ENCODE measurements at places on chromosomes 13 and 19.

DNA sequence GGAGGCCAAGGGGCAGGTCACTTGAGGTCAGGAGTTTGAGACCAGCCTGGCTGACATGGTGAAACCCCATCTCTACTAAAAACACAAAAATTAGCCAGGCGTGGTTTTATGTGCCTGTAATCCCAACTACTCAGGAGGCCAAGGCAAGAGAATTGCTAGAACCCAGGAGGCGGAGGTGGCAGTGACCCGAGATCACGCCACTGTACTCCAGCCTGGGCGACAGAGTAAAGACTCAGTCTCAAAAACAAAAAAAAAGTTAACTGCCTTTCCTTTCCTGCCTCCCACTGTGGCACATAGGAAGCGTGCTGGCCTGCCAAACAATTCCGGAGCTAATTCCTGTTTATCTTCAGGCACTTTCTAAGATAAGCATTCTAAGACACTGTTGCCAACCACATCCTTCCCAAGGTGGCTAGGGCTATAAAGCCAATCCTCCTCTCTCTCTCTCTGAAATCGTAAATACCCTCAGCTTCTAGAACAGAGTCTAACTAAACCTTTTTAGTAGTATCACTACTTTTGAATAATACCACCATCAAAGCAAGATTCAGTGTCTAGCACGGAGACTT lies 21.6 kb downstream of the SLC25A30 start:
- no peak for DNase-seq
- peak overlapping the region; percentile 93 for H3K27ac ChIP-seq
- no peaks in the 10 kb centered on the region for H3K27me3 ChIP-seq

DNA sequence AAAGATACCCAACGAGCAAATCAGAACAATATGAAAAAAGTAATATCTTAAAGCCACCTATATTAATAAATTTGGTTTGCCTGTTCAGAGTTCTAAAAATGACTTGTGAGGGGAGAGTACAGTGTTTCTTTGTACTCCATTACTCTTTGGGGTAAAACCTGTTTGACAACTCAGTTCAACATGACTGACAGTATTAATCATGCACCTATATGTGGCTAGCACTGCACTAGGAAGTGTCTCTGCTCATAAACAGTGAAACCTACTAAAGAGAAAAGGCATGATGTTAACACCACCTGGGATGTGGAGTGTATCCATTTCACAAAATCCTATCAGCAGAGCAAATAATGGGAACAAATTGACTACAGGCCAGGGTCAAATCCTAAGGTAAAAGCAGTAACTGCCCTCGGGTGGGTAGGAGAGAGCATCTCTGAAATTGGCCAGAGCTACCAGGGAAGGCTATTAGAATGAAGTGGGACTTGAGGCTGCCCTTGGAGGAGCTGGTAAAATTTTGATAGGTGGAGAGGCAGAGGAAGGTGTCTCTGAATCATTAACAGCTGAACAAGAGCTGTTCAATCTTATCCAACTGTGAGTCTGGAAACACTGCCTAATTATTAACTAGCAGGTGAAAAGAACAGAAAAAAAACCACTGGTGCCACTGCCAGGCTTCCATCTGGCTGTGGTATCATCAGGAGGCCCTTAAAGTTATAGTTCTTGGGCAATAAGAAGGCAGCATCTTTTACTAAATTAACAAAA lies 365.1 kb downstream of the DNAJC15 start:
- no peaks in the 10 kb centered on the region for H3K36me3 ChIP-seq
- H3K27ac ChIP-seq, result no peak overlapping the region
- no peaks in the 10 kb centered on the region for H3K4me1 ChIP-seq
- DNase-seq, result no peak
- H3K27me3 ChIP-seq, result peaks cover 3% of the 10 kb centered on the region

DNA sequence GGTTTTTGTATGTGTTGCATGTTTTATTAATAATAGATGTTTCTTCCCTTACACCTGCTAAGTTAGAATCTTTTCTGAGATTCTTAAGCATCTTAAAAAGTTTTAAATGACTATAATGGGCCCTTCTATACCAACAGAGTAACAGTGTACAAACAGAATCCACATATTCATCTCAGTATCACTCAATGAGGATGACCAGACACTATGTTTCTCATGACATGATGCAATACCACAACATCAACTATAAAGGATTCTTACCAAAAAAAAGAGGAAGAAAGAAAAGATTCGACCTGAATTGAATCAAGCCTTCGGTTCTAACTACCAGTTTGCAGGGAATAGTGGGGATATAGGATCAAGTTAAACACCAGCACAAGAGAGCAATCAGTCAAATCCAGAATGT lies 56.5 kb downstream of the INTS6 start:
- H3K36me3 ChIP-seq, result peaks cover 60% of the 10 kb centered on the region
- H3K27me3 ChIP-seq, result no peaks in the 10 kb centered on the region
- H3K27ac ChIP-seq, result peak overlapping the region; percentile 27
- no peak for DNase-seq
- H3K4me3 ChIP-seq, result no peak overlapping the region

DNA sequence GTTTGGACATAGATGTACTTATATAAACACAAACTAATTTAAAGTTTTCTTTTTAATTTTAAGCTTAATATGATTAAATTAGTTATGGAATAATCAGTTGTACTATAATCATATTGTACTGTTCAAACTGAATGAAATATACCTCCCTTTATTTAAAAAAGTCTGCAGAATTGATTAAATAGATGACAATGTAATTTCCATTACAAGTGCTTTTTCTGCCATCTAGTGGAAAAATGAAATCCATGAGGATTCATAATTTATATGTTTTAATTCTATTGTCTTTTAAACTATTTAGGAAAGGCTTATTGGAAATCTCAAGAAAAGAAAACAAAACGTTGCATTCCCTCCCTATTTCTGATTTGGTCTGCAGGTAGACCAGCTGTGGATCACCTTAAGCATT lies 30.9 kb downstream of the MZT1 start:
- H3K36me3 ChIP-seq, result no peaks in the 10 kb centered on the region
- H3K4me1 ChIP-seq, result no peaks in the 10 kb centered on the region

DNA sequence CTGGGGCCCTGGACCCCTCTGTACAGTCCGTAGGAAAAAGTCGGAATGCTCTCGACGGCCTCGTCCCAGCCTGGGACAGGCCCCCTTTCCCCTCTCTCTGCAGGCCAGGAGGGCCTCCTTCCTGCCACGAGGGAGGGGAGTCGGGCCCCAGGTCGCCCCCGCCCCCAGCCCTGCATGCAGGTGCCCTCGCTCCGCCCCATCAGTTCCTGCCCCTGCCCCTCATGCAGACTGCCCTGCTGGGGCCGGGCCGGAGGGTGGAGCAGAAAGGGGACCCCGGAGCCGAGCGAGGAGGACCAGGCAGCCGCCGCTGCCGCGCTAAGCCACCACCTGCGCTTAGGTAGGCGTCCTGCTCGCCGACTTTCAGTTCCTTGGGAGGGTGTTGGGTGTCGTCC lies 7.3 kb downstream of the LYL1 start:
- peaks cover 7% of the 10 kb centered on the region for H3K36me3 ChIP-seq
- no peak overlapping the region for H3K4me3 ChIP-seq
- DNase-seq, result peak; percentile 51
- peaks cover 42% of the 10 kb centered on the region for H3K27me3 ChIP-seq

- DNase-seq, result no peak
- H3K27ac ChIP-seq, result no peak overlapping the region
- no peak overlapping the region for H3K4me3 ChIP-seq
- no peaks in the 10 kb centered on the region for H3K36me3 ChIP-seq
- no peaks in the 10 kb centered on the region for H3K4me1 ChIP-seq
- peaks cover 44% of the 10 kb centered on the region for H3K27me3 ChIP-seq
Measured at GRCh38 chr13:111561091-111561781, 240.8 kb downstream of the TEX29 start.

Measured in activated T-cell treated with anti-CD3 and anti-CD28 coated beads, Interleukin-2, amount 50 U/mL, for 24 hours (primary cell).